ENCODE measurements at places on chromosomes 3 and 15.

GRCh38 chr15:42493679-42494078 is 1.8 kb upstream of the SNAP23 start:
- DNase-seq: no peak

GRCh38 chr3:49606427-49606826 is 52.1 kb downstream of the BSN start:
- DNase-seq: no peak

- DNase-seq: no peak
Observed at GRCh38 chr3:183485093-183485492, 56.7 kb upstream of the MCF2L2 start.

DNA sequence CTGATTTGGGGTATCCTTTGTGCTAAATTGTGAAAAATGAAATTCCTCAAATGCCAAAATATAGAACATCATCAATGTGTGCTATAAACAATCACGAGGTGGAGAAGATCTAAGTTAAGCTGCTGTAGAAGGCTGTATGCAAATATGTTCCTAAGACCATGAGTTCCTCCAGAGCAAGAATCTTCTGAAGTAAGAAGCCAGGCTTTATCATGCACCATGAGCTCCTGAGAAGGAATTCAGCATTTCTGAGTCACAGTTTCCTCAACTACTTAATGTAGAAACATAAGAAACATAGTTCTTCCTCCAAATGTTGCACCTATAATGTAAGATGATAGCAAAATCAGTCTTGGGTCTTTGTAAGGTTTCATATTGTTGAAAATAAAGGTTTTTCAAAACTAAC is 241.7 kb upstream of the MDFIC2 start:
- DNase-seq: no peak

GRCh38 chr3:117563063-117563462 is 853.5 kb downstream of the TUSC7 start:
- no peak for DNase-seq

DNA sequence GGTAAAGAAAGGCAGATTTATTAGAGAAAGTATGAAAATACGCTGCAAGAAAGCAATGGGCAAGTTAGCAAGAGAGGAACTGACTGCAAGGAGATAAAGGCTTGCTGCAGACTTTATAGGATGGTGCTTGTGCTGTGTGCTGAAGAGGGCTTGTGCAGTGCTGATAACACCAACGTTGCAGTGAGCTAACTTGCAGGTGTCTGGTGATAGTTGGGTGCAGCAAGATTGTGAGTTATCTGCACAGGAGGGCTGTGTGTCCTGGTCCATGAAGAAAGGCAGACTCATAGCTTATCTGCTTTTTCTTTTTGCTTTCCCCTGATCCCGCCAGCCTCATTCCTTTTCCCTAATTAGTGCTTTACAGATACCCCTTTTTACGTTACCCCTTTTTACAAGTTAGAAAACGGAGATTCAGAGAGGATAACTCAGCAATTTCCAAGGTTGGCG is 58.0 kb upstream of the ZNF148 start:
- no peak for DNase-seq

DNA sequence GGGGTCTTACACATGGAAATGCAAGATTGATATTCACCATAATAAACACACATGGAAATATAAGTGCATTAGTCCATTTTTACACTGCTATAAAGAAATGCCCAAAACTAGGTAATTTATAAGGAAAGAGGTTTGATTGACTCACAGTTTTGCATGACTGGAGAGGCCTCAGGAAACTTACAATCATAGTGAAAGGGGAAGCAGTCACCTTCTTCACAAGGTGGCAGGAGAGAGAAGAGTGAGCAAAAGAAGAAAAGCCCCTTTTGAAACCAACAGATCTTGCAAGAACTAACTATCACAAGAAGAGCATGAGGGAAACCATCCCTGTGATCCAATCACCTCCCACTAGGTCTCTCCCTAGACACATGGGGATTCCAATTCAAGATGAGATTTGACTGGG is 111.7 kb upstream of the TP63 start:
- no peak for DNase-seq

DNA sequence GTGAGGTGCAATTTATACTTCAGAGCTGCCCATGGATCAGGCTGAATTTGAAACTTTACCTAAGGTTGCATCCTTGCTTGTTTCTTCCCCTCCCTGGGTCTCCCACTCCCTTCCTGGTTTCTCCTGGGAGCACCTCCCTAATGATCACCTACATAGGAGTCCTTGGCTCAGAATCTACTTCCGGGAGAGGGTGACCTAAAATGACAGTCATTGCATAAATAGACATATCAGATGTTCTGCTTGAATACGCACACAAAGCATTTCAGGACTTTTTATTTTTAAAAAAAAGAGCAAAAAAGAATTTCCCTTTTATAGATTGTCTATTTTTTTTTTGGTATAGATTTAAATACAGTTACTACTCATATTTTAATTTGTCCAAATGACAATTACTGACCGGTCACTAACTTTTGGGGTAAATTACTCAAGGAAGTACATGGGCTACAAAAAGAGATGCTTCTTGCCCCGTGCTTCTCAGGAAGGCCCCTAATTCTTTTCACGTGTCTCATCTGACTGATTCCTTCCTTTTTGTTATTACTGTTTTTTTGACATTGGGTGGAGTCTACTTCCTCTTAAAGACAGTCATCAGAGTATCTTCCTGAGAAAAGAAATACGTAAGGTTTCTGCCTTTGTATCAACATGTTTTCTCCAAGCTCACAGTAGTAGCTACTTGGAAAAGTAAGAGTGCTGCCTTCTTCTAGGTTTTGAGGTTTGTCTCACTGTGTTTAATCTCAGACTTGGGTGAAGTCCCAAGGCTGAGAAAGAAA is 4.9 kb upstream of the MYZAP start:
- no peak for DNase-seq

DNA sequence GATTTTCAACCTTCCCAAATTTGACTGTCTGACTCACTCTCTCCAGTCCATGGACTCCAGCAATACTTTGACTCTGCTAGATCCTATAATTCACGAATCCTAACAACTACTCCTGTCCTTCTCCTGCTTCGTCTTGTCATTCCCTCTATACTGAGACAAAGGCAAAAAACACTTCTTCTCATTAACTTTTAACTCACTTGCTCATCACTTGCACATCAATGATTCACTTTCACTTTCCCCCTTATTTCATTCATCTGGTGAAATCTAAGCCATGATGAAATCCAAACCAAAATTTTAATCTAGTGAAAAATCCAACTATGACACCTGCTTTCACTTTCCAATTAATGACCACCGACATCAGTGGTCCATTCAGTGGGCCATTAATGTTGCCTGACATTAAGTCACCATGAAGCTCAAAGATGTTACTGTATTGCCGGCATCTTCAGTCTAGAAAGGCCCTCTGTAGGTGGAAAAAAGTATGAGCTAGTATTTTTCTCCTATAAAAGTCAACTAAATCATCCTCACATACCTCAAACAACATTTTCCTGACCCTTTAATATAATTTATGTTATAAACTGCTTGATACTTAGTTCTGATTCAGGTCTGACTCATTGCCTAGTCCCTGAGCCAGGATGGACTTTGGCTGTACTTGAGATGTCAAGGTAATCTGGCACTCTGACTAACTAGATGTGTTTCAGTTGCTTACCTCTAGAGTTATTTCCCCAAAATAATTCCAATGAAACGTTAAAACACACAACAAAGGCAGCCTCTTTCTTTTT is 158.6 kb downstream of the CNTN6 start:
- no peak for DNase-seq

- DNase-seq: no peak
Observed at GRCh38 chr15:99124641-99125040, 19.8 kb downstream of the SYNM start.

DNA sequence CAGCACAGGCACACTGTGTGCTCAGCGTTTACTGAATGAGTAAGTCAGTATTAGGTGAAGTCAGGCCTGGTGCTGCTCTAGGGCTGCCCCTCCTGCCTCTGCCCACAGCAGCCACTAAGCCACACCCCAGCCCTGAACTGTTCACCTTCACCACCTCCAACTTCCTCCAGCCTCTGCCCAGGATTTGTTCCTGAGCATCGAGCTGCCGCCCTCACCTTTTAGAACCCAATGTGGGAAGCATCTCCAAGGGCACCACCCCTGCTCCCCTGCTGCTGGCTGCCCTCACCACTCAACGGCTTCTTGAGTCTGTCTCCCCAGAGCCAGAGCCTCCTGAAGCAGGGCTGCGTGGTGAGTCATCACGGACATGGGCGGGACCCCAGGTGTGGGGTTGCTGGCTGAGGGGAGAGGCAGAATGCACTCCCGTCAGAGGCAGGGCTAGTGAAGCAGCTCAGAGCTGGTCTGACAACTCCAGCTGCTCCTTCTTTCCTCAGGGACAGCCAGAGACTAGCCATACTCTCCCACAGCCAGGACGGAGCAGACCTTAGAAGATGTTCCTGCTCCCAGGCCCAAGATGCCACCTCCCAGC is 5.8 kb downstream of the HYAL2 start:
- DNase-seq: peak; percentile 86

Measured in head of caudate nucleus (tissue), 42 donors.